Fibroblast of skin of abdomen (primary cell): ENCODE measurements at places on chromosomes 5 and 9.

- DNase-seq: no peak
Observed at GRCh38 chr5:154541553-154541952, 63.5 kb upstream of the HAND1 start.

- no peak for DNase-seq
Observed at GRCh38 chr5:31887556-31887955, 248.6 kb downstream of the PDZD2 start.

- DNase-seq: no peak
Observed at GRCh38 chr9:133953976-133954709, 38.0 kb downstream of the VAV2 start.

DNA sequence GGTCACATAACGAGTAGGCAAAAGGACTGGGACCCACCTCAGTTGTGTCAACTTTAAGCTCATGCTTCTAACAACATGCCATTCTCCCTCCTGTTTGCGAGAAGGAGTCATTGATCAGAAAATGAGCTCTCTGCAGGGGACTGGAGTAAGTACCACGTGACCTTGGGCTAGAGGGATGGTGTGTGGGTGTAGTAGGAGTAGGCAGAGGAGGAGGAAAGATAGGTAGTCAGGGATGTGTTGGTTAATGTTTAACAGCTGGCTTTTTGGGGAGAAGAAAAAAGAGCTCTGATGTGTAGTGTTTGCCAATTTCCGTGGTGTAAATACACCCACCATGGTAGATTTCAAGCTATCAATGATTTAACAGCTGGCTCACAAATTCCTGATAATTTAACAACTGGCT lies 160.3 kb upstream of the TBC1D2 start:
- no peak for DNase-seq

DNA sequence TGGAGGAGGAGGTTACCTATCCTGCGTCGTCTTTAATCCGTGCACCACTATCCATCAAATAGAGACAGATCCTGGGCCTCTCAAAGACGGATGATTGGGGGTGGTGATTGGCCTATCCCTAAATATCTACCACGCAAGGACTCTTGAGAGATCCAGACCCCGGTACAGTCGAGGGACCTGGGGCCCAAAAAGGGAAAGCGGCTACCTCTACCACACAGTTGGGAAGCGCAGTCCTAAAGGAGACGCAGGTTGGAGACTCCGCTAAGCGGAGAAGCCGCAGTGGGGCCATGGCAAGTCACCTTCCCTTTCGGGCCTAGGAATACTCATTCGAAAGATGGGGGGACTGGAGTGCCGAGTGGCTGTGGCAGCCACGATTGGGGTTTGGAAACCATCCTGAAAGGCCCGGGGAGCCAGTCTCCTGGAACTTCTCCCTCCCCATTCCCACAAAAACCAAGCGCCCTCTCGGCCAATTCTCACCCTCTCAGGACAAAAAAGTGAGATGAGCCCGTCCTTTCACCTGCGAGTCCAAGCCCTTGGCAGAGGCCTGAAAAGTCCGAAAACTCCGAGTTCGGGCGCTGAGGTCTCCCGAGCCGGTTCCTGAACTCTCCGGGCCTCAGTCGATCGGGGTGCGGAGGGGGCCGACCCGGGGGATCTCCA lies 499 bp upstream of the FOXE1 start:
- no peak for DNase-seq

GRCh38 chr5:4196744-4197143 lies 601.1 kb downstream of the IRX1 start:
- no peak for DNase-seq

GRCh38 chr9:133499892-133500270 lies 21.0 kb upstream of the SLC2A6 start:
- DNase-seq: no peak

DNA sequence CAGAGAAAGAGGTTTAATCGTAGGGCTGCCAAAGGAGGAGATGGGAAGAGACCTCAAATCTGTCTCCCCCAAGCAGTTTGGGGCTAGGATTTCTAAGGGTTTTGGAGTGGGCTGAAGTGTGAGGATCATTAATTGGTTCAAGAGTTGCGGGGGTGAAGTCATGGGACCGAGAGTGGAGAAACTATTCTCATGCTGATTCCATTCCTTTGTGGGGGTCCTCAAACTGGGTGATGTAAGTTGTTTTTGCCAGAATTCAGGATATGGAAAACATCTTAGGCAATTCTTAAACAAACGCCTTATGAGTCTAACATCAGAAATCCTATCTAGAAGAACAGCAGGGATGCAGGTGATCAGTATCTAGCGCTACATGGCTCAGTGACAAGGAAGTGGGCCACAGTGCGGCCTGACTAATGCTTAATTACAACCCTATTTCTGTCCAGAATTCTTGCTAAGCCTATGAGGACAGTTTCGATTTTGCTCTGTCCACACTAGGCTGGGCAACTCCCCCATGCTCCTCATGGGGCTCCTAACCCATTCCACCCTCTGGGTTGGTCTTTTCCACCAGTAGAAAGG lies 27.7 kb upstream of the TRIO start:
- DNase-seq: no peak

DNA sequence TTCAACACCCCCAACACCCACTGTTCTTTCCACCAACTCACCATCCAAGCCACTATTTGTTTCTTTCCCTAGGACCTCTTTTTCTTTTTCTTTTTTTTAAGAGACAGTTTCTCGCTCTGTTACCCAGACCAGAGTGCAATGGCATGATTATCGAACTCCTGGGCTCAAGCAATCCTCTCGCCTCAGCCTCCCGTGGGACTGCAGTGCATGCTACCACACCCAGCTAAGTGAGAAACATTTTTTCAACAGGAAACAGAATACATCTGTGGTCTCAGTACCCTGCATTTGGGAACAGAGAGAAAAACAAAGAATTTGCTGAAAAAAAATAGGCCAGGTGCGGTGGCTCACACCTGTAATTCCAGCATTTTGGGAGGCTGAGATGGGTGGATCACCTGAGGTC lies 24.6 kb downstream of the B4GALT1 start:
- no peak for DNase-seq

GRCh38 chr5:93072831-93073459 lies 508.1 kb downstream of the NR2F1-AS1 start:
- DNase-seq: peak; percentile 50

DNA sequence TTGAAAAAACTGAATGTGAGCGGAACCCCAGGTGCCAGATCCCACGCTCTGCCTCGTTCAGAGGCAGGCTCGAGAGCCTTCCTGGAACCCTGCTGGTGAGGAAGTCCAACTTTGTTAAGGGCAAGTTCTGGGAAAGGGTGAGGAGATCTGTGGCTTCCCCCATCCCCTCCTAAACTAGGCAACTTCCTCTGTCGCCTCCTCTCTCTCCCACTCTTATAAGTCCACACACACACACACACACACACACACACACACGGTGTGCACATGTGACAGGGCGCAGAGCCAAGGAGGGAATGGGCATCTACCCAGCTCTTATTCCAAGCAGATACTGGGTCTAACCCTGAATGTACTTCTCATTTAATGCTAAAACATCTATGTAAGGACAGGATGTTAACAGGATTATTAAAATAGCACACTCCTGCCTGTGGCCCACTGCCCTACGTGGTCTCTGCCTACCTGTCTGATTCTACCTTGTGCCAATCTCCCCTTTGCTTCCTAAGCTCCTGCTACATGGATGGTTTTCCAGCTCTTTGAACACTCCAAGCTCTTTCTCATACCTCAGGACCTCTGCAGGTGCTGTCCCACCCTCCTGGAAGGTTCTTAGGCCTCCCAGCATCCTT lies 72.4 kb upstream of the FBXW11 start:
- peak; percentile 44 for DNase-seq

GRCh38 chr9:72843520-72844439 lies 109.1 kb downstream of the ALDH1A1 start:
- DNase-seq: no peak

- no peak for DNase-seq
Observed at GRCh38 chr9:116422119-116422979, 264.8 kb upstream of the TRIM32 start.

DNA sequence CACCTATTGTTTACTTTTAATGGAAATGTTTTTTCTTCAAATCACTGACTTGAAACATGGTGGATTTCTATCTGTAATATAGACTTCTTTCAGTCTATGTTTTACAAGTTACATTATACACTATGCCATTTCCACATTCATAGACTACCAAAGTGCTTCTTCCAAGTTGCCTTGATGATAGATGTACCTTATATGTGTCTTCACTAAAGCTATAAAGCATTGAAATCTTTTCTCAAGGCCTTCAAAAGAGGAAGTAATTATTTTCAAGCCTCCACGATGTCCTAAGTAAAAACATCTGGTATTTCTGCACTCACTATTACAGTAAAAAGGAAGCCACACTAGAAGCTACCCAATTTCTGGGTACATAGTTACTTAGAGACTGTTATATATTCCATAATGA lies 113.3 kb downstream of the FGF10 start:
- DNase-seq: no peak

GRCh38 chr5:540906-541538 lies 16.8 kb upstream of the SLC9A3 start:
- no peak for DNase-seq

GRCh38 chr9:81687521-81688261 lies 1.7 kb downstream of the TLE1 start:
- DNase-seq: peak; percentile 4

GRCh38 chr9:2657427-2657826 lies 35.8 kb downstream of the VLDLR start:
- DNase-seq: no peak

GRCh38 chr9:93172666-93173364 lies 11.1 kb upstream of the WNK2 start:
- DNase-seq: no peak

GRCh38 chr5:98535901-98536300 lies 237.6 kb upstream of the RGMB start:
- no peak for DNase-seq

GRCh38 chr5:179089502-179089901 lies 29.3 kb downstream of the ZNF354C start:
- DNase-seq: no peak

DNA sequence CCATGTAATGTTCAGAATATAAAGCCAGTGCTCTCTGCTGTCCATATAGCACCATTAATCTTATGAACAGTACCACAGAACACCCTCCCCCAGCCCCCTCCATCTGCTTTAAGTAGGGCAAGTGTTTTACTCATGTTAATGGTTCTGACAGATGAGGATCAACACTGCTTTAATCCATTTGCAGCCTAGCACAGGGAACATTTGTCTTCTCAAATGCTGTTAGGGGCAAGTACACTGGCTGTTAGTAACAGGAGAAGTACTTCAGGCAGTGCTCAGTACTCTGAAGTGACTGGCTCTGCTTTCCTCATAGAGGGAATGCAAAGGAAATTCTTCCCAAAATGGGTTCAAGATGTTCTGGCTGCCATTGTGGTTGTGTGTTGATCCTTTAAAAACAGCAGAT lies 202.6 kb downstream of the DCP2 start:
- peak; percentile 36 for DNase-seq

DNA sequence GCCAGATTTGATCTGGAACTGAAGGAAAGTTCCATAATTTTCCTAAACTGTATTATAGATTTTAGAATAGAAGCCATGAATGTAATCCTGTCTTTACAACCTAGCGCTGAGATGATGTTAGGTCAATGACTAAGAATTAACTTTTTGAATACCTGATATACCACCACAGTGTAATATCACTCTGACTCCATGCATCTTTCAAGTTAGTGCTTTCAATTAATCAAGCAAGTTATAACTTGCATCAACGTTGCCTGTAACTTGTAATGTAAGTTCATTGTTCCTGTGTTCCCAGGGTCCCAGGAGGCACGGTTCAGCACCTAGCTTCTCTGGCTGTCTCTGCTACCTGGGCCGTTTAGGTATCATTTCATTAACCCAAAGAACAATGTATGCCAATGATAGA lies 139.3 kb downstream of the CSNK1G3 start:
- DNase-seq: no peak

DNA sequence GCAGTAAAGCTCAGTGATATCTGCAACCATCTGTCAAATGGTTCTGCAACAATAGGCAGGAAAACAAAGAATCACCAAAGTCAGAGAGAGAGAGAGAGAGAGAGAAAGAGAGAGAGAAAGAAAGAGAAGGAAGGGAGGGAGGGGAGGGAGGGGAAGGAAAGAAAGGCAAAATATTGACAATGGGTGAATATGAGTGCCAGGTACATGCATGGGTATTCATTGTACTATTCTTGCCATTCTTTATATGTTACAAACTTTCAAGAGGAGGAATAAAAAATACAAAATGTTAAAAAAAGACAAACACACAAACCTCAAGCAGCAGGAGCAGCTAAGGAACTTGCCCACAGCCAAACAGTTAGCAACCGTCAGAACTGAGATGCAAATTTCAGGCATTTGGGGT lies 350.8 kb upstream of the RFX3 start:
- DNase-seq: no peak

- DNase-seq: no peak
Observed at GRCh38 chr9:19587678-19588077, 178.9 kb downstream of the ACER2 start.

- no peak for DNase-seq
Observed at GRCh38 chr9:93437996-93438395, 13.5 kb upstream of the FAM120A start.

- DNase-seq: peak; percentile 67
Observed at GRCh38 chr5:181181650-181182565, 23.1 kb downstream of the TRIM7 start.

DNA sequence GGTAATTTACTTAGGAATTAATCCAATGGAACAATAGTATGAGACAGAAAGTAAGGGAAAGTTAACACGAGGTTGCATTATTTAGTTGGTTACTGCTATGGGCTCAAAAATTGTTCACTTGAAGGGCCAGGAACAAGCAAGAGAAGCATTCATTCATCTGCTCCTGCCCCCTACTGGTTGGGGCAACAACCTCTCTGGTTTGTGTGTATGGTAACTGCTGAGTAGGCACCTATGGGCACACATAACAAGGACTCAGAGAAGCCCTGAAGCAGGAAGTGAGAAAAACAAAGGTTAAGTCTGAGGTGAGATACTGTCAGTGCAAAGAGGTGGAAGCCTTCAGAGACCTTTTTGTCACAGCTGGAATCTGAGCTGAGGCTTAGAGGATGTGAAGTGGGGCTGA lies 34.4 kb upstream of the RANBP6 start:
- no peak for DNase-seq

- DNase-seq: no peak
Observed at GRCh38 chr9:70101265-70101664, 57.6 kb downstream of the MAMDC2 start.
